ENCODE measurements at places on chromosomes 7 and 10.

DNA sequence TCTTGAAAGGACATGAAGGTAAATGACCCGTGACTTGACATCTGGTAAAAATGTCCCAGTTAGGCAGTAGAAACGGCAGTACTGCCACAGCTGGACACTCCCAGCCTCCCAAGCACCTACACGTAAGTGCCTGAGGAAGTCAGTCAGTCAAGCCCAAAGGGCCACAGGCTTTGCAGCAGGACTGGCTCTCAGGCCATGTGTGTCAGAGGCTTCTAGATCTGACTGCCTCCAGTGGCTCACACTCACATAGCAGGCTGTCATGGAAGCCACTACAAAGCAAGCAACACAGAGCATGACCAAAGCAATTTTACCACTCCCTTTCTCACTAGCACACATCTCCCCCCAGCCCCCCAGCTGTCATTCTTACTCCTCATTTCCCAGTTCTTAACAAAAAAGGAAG, 17.8 kb upstream of the CCNJ start:
- no peak for DNase-seq

GRCh38 chr10:3790858-3791257, 5.8 kb upstream of the KLF6 start:
- DNase-seq: no peak

DNA sequence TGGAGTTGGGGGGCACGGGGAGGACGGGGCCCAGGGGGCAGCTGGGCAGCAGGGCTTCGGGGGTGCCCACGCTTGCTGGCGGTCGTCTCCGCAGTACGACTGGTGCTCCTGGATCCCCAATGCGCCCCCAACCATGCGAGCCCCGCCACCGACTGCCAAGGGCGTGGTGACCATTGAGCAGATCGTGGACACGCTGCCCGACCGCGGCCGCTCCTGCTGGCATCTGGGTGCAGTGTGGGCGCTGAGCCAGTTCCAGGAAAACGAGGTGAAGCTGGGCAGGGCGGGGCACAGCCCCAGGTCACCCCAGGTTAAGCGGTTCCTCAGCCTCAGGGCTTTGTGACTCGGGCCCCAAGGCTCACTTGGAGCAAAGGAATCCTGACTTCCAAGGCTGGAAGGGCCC, 70.0 kb downstream of the ALOX5 start:
- DNase-seq: no peak

DNA sequence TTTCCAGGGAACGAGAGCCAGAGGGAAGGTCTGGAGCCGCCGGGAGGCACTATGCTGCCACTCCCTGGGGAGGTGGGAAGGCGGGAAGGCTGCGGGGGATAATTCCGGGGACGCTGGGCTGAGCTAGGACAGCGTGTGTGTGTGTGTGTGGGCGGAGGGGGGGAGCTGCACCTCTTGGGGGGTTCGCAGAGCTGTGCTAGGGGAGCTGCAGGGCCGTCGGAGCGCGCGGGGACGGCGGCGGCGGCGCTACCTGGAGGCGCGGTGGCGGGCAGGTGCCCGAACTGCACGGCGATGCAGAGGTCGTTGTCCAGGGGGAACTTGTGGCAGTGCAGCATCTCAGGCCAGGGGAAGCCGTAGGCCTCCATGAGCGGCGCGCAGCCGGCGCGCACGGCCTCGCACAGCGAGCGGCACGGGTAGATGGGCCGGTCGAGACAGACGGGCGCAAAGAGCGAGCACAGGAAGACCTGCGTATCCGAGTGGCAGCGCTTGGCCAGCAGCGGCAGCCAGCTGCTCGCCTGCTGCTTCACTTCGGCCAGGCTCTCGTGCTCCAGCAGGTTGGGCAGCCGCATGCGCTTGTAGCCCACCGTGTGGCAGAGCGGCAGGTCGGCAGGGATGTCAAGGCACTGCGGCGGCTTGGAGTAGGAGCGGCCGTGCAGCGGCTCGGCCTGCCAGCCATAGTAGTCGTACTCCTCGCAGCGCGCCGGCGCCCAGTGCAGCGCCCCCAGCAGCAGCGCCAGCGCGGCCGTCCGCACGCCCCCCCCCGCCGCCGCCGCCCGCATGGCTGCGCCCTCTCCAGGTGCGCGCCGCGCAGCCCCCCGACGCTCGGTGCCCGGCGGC, 526 bp downstream of the SFRP5 start:
- no peak for DNase-seq

GRCh38 chr7:83984076-83984475, 210.5 kb downstream of the SEMA3A start:
- DNase-seq: no peak

- DNase-seq: no peak
Observed at GRCh38 chr7:7264306-7265040, 82.1 kb downstream of the C1GALT1 start.

- peak; percentile 68 for DNase-seq
Observed at GRCh38 chr7:30135301-30136116, 723 bp downstream of the MTURN start.
